ENCODE measurements at places on chromosomes 16 and 17.

DNA sequence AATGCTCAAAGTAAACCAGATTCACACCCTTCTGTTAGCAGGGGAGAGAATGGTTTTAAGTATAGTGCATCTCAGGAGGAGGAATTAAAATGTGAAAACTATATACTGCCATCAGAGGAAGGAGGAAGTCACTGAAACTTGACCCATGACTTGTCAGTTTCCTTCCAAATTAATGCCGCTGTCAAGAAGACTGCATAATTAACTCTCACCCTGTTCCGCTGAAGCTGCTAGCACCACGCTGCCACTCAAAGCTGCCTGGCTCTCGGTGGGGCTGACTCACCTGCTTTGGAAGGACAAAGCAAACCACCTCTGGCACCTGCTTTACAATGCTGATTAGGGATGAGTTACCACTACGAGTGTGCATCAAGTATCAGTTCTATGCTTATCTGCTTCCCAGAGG is 37.8 kb upstream of the ULK2 start:
- no peak for DNase-seq

- DNase-seq, result no peak
These were observed 53.8 kb upstream of the MTMR4 start for GRCh38 chr17:58568044-58568799.

DNA sequence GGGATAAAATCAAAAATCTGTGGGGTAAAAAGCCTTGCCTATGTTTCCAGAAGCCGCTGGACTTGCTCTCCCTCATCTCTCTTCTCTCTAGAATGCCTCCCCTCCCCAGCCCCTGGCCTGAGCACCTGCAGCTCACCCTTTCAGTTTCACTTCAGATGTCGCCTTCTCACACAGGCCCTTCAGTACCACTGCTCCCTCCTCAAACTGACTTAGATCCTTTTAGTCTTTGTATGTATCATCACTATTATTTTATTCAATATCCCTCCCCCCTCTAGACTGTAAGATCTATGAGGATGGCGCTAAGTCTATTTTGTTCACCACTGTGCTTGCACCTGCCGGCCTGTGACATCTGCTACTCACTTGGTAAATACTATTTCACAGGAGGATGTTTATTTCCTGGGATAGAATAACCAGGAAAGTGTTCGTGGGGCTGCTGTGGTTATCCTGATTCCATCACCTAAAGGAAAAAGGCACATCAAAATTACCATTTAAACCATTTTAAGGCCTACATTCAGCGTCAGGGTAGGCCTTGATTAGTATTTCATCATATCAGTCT is 122.3 kb downstream of the MRTFB start:
- peak; percentile 38 for DNase-seq

GRCh38 chr16:55330781-55331647 is 7.0 kb downstream of the IRX6 start:
- DNase-seq, result no peak

DNA sequence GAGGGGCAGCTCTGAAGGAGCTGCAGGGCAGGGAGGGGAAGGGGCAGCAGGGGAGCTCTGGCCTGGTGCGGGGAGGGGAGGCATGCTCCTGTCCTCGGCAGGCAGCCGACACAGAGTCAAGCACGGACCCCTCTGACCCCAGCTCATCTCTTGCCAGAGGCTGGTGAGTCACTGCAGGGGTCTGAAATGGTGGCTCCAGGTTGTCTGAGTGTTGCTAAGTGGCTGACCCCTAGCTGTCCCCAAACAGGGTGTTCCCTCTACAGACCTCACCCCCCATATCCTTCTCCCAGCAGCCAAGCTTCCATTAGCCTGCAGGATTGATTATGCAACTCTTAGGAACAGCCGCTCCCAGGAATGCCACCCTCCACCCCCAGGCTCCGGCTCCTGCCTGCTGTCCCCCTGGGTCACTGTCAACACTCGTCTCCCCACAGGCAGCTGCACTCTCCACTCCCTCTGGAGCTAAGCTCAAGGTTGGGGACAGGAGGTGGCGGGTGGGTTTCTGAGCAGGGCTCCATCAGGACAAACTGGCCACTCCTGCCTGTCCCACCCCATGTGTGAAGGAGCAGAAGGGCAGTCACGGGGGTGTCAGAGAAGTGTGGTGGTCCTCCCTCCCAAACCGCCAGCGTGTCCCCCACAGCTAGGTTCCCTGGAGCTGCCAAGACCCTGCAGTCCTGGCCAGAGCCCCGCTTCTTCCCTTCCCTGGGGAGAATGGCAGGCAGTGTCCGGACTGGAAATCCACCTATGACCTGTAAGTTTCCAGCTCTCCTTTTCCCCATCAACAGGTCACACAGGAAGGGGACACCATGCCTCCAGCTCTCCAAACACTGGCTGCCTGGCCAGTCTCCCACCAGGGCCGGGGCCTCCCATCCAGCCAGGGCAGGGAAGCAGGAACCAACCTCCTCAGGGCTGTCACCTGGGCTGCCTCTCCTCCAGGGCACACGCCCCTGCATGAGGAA is 1.0 kb downstream of the MYLK3 start:
- DNase-seq, result no peak

- DNase-seq, result peak; percentile 66
These were observed 26.2 kb downstream of the ENDOV start for GRCh38 chr17:80441133-80441578.

DNA sequence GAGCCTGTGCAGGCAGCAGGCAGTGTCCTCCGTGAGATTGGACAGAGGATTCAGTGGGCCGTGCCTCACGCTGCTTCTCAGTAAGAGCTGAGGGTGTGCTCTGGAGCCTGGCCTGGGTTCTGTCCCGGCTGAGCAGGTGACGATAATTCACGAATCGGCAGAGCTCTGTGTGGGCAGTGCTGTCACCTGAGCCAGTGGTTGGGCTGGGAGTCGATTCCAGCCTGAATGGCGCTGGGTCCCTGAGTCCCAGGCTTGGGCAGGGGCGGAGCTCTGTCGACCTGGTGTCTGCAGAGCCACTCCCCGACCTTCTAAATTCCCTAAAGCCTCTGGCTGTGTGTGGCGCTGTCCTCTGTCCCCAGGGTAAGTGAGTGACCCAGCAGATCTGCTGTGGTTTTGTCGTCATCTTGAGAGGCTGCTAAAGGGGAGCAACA is 8.4 kb downstream of the ACSF3 start:
- no peak for DNase-seq

GRCh38 chr16:56488035-56488434 is 31.8 kb downstream of the BBS2 start:
- DNase-seq, result no peak

DNA sequence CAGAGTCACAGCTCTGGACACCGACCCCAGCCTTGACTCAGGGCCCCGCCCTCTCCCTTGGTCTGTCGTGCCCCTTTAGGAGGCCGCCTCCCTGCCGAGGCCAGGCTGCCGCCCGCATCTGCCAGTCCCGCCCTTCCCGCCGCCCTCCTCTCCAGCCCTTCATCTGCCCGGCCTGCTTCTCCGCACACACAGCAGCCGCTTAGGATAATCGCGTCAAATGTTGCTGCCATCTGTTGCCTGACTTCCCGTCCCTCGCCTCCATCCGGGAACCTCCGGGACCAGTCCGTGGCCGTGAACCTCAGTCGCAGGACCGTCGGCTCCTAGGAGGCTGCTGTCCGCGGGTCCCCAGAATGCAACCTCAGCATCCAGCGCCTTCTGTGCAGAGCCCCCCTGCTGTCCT is 11.9 kb downstream of the GSE1 start:
- DNase-seq, result no peak

DNA sequence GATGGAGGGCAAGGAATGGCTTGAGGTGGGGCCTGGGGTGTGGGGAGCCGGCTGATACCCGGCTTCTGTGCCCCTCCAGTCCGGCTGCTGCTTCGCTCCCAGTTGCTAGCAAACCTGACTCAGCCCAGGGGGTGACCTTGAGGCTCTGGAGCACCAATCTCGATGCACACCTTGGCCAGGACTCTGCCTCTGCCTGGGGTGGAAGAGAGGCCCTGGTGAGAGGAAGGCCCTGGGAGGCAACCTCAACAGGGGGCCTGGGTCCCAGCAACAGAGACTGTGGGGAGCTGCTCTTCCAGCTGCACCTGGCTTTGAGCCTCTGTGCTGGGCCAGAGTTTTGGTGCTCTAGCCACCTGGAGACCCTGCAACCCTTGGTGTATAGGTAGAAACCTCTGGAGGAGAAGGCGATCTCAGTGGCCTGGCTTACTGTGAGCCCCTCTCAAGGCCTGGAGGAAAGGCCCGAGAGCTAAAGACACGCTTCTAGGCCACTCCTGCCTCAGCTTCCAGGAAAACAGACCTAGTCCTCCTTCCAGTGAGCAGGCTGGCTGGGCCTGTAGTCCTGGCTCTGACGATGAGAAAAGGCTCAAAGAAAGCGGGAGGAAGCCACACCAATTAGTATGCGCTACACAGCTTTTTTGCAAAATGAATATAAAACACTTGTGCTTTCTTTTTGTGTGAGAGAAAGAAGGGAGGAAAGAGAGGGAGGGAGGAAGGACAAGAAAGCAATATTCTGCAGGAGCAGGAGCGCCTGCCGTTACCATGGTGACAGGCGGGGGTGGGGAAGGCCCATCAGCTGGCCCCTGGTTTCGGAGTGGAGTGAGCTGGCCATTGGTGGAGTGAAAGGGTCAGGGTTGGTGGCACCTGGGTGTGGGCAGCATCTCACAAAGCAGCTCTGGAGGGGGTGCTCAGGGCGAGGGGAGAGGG is 51.0 kb downstream of the VAC14 start:
- DNase-seq, result no peak

DNA sequence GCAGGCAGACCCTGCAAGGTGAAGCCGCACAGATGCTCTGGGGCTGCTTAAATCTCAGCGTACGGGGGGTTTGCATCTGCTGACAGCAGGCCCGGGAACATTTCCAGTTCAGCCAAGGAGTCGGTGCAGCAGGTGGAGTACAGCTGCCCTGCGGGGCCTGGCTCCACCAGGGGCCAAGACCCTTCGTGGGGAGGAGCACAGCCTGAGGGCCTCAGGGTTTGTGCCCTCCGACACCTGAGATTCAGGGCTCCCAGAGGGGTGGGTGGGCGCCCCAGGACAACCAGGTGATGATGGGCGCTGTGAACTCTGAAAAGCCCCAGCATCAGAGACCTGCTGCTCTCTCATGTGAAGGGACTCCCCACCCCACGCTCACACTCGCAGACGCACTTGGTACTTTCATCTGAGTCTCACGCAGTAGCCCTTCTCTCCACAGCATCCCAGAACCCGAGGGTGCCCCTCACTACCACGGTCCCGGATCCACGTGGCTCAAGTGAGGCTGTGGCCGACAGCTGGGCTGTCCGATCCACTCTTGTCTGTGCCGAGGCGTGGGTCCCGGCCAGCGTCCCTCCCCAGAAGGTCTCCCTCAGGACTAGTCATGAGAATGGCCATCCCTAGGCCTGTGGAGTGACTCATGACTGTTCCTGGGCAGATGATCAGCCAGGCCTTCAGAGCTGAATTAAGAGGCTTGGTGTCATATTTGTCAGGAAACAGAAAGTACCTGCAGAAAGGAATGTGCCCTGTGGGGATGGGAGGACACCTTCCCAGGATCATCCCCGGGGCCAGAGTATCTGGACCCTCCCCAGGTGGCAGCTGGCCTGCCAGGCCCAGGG is 29.6 kb downstream of the ACSF3 start:
- DNase-seq, result no peak

DNA sequence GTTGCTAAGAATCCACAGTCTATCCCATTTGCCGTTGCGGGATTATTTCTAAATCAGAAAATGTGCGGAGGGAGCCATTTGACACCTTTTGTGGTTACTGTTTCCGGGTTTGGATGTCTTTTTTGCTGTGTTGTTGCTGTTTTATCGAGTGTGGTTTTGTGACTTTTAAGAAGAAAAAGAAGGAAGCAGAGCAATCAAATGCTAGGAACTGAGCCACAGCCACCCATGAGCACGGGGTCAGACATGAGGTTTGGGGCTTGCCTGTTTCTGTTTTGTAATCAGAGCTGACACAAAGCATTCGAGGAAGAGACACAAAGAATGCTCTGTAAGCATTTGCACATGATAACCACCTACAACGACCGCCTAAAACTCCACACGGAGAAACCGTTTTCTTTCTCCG is 53.1 kb upstream of the CHMP6 start:
- DNase-seq, result peak; percentile 84

GRCh38 chr16:24297375-24297774 is 41.2 kb downstream of the CACNG3 start:
- no peak for DNase-seq

DNA sequence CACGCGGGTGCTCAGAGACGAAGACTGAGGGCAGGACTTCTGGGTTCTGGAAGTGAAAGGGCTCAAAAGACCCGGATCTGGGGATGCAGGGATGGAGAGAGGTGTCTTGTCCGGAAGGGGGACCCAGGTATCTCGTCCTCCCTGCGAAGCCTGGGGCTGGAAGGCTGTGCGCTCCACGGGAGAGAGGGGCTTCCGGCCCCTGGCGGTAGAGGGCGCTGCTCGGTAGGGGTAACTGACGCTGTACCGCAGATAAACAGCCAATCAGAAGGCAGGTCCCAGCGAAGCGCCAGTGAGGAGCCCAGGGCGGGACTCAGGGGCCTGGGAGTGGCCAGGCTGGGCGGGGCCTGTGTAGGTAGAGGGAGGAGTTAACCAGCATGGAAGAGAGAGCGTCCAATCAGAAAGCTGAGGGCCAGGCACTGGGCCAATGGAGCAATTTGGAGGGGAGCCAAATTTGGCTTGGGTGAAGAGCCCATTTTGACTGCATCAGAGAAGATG is 804 bp downstream of the TGFB1I1 start:
- peak; percentile 45 for DNase-seq

DNA sequence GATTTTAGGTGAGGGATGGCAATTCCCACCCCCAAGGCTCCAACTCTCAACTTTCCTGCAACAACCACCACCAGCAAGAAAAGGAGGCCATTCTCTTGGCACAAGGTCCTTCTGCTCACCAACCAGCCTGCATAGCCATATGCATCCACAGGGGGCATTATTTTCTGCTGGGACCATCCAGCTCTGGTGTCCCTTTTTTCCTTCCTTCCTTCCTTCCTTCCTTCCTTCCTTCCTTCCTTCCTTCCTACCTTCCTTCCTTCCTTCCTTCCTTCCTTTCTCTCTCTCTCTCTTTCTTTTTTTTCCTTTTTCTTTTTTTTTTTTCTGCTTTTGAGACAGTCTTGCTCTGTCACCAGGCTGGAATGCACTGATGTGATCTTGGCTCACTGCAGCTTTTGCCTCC is 21.1 kb upstream of the COX10 start:
- no peak for DNase-seq

DNA sequence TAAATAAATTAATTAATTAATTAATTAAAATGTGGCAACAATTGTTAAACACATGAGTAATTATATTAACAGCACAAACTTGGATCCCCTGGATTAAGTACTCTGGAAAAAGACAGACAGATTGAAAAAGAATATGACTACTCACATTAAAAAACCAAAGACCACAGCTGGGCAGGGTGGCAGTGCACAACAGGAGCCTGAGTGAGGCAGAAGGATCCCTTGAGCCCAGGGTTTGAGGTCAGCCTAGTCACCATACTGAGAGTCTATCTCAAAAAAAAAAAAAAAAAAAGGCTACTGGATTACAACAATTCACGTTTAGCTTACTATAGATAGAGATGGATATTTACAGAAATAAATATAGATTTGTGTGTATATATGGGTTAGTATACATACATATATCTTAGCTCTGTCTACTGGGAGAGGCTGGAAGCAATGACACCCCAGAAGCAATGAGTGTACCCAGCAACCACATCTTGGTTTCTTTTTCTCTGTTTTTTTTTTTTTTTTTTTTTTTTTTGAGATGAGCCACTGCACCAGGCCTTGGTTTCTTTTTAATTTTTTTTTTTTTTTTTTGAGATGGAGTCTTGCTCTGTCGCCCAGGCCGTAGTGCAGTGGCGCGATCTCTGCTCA is 10.6 kb upstream of the SUZ12 start:
- no peak for DNase-seq

GRCh38 chr16:17887963-17888362 is 417.2 kb upstream of the XYLT1 start:
- no peak for DNase-seq

All from activated CD4-positive, alpha-beta memory T cell treated with anti-CD3 and anti-CD28 coated beads, Interleukin-2, amount 10 ng/mL, durations not matched to agents 7 days and 5 days (primary cell).